ENCODE measurements at places on chromosomes 13 and 19.
A peak's percentile ranks its signal among the peaks of the same experiment; 100 is the strongest.

- DNase-seq: no peak
These were observed 75.8 kb downstream of the DCLK1 start for GRCh38 chr13:36055366-36055765.

- DNase-seq: no peak
These were observed 14.6 kb downstream of the AKAP8L start for GRCh38 chr19:15404097-15404779.

- DNase-seq: no peak
These were observed 135.6 kb downstream of the TM9SF2 start for GRCh38 chr13:99636728-99637353.

- DNase-seq: no peak
These were observed 462.1 kb downstream of the OLFM4 start for GRCh38 chr13:53490752-53491151.

DNA sequence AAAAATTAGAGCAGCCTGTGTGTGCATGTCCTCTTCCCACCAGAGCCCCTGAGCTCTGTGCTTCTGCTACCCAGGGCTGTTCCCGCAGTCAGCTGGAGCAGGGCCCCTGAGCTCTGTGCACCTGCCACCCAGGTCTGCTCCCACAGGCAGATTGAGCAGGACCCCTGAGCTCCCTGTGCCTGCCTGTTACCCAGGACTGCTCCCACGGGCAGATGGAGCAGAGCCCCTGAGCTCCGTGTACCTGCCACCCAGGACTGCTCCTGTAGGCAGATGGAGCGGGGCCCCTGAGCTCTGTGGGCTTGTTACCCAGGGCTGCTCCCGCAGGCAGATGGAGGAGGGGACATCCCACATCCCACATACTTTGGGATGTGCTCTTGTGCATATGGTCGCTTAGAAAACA is 186.8 kb upstream of the SOX1 start:
- DNase-seq: no peak

DNA sequence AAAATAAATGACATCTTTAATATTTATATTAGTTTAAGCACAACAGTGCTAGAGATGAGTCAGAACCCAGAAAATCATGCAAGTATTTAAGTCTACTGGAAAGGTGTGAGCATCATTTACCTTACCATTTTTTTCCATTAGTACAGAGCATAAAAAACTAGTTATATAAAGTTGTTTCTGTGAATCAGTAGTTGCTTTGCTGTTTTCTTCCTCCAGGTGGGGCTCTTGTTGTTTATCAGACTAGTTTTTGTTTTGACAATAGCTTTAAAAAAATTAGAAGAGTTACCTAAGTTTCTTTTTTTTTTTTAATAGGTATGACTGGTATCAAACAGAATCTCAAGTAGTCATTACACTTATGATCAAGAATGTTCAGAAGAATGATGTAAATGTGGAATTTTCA is 12.7 kb downstream of the SUGT1 start:
- DNase-seq: peak; percentile 19

- DNase-seq: no peak
These were observed 41.4 kb downstream of the CEBPG start for GRCh38 chr19:33414667-33415605.

- no peak for DNase-seq
These were observed 22.9 kb downstream of the SMAD9 start for GRCh38 chr13:36897054-36897616.

- DNase-seq: peak; percentile 71
These were observed 665 bp downstream of the ZNF347 start for GRCh38 chr19:53158119-53158656.
